ENCODE measurements at places on chromosomes 2 and 18.

- DNase-seq, result no peak
Measured at GRCh38 chr18:53114441-53114840, 774.4 kb downstream of the DCC start.

- DNase-seq, result no peak
Measured at GRCh38 chr2:84085562-84085961, 373.5 kb downstream of the SUCLG1 start.

DNA sequence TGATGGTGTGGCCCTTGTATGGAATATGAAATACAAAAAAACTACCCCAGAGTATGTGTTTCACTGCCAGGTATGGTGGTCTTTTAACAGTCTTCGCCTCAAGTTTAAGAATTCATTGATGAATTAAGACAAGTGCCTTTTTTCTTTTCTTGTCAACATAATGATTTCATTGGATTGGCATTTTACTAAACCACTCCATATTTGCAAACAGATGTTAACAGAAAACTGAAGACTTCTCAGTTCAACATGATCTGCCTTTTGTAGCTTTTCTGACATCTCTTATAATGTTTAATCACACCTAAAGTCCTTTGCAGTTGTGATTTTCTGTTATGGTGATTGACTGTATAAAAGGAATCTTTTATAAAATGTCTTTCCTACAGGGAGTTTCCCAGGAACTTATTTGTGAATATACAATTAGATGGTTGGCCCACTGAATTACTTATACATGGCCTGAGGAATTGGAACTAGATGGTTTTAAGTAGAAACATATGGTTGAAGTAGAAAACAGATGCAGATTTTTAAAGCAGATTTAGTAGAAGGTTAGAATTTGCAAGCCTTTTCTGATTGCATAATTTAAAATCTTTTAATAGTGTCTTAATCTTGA, 39.7 kb downstream of the DYNC1I2 start:
- DNase-seq, result no peak

- no peak for DNase-seq
Measured at GRCh38 chr2:10668402-10669012, 21.3 kb downstream of the NOL10 start.

GRCh38 chr2:172293952-172294351, 133.4 kb upstream of the ITGA6 start:
- no peak for DNase-seq

- DNase-seq, result no peak
Measured at GRCh38 chr18:54192415-54192814, 32.1 kb downstream of the MBD2 start.

DNA sequence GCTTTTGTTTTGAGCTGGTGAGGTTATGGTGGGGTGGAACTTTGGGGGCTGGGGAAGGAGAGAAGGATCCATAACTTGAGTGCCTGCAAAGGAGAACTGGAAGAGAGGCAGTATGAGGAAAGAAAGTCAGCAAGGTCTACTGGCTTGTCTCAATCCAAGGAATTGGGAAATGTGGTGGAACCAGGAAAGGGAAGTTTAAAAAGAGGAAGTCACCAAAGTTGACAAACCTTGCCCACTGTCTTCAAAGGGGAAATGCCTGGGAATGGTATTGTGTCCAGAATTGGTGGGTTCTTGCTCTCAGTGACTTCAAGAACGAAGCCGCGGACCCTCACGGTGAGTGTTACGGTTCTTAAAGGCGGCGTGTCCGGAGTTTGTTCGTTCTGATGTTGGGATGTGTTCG, 304.1 kb upstream of the FAM98A start:
- no peak for DNase-seq

DNA sequence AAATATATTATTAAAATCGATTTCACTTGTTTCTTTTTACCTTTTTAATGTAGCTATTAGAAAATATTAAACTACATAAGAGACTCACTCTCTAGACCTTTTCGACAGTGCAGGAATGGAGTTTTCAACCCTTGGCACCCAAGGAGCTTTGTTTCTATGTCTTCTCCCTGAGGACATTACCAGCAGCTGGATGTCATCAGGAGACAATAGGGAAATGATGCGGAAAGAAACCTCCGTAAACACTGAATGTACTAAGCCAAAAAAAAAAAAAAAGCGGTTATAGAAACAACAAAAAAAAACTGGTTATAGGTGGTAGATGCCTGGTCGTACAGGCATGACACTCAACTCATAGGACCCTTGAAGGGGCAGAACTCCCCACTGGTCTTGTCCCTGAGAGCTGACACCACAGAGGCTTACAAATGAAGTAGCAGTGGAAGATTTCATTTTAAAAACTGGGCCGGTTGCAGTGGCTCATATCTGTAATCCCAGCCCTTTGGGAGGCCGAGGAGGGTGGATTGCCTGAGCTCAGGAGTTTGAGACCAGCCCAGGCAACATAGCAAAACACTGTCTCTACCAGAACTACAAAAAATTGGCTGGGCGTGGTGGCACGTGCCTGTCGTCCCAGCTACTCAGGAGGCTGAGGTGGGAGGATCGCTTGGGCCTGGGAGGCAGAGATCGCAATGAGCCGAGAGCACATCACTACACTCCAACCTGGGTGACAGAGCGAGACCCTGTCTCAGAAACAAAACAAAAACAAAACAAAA, 23.8 kb downstream of the THAP4 start:
- no peak for DNase-seq

DNA sequence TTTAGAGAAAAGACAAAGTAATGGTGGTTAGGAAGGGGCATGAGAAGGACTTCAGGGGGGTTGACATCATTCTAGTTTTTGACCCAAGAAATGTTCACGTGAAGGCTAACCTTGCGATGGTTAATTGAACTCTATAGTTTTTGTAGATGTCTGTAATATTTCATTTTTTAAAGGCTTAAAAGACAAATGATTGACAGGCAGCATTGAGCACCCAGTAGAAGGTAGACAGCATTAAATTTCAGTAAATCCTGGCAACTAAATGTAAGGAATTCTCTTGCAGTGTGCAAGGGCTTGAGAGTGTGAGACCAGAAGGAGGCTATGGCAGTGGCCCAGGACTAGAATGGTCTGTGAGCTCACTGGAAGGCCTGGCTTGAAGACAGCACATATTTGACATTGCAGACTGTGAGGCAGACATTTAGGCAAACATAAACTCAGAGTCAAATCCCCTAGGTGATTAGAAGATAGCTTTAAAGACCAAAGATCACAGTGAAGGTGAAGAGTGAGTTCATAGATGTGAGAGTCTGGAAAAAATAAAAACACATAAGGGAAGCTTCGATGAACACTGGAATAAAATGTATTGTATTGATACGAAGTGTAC, 100.1 kb upstream of the MAP4K4 start:
- no peak for DNase-seq

Data from glutamatergic neuron (in vitro differentiated cells).